ENCODE measurements at places on chromosomes 12 and 14. TPM values are rescaled to one million over a fixed set of nuclear protein-coding genes. Genes with fewer than 3 reads are reported as not detected.

Gene NR4A1
- total RNA-seq: 41.7 TPM

Gene BIN2
- total RNA-seq: 2.6 TPM

- no peak for DNase-seq
These were observed 19.8 kb downstream of the PPM1H start for GRCh38 chr12:62915204-62915529.

Gene P2RX2
- 1.4 TPM for total RNA-seq

DNA sequence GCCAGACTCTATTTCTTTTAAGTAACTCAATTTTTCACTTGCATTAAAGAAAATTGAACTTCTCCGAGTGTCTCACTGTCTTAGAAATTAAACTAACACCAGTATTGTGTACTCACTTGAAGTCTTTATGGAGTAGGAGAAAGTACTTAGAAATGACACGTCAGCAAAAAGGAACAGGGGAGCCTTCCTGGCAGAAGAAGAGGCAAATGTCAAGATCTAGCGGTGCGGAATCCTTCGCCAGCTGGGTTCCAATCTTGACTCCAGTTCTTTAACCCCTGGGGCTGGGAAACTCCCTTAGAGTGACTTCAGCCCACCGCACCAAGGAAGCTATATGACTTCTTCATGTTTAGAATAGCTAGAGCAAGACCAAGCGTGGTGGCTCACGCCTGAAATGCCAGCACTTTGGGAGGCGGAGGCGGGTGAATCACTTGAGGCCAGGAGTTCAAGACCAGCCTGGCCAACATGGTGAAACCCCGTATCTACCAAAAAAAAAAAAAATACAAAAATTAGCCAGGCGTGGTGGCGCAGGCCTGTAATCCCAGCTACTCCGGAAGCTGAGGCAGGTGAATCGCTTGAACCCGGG, 34.4 kb downstream of the WBP11 start:
- DNase-seq: peak; percentile 65

Gene TAS2R30
- 9.9 TPM for total RNA-seq

DNA sequence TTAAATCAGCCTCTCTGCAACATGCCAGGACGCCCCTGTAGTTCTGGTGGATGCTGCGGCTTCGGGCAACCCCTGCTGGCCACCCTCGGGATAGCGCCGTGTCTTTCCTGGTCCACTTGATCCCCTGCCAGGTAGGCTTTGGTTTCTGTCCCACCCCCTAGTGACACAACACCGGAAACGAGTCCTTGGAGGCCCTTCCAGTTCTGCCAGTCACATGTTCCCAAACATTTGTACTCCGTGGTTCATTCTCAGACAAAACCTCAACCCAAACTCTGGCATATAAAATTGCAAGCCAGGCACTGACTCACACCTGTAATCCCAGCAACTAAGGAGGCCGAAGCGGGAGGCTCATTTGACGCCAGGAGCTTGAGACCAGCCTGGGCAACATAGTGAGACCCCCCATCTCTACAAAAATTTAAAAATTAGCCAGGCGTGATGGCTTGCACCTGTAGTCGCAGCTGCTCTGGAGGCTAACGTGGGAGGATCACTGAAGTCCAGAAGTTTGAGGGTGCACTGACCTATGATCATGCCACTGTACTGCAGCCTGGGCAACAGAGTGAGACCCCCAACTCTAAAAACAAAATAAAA, 37.0 kb downstream of the RASAL1 start:
- DNase-seq: peak; percentile 86

Gene CAPZA3
- total RNA-seq: not detected

DNA sequence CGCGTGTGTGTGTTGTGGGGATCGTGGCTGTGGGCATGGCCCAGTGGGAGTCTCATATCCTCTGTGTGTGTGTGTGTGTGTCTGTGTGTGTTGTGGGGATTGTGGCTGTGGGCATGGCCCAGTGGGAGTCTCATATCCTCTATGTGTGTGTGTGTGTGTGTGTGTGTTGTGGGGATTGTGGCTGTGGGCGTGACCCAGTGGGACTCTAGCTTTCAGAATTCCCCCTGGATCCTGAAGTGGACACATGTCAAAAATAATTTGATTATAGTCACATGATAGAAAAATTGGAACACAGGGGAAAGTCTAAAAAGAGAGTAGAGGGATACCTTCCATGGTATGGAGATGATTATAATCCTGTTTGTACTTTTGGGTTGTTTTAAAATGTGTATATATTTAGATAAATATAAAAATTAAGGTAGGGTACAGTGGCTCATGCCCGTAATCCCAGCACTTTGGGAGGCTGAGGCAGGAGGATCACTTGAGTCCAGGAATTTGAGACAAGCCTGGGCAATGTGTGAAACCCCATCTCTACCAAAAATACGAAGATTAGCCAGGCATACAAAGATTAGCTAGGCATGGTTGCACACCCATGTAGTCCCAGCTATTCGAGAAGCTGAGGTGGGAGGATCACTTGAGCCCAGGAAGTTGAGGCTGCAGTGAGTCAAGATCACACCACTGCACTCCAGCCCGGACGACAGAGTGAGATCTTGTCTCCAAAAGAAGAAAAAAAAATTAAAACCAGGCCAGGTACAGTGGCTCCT, 11.0 kb downstream of the PAPLN start:
- DNase-seq: no peak

All from sigmoid colon (tissue), 7 donors.